T-helper 17 cell (primary cell): ENCODE measurements at places on chromosomes 3 and 15. TPM values are rescaled to one million over a fixed set of nuclear protein-coding genes. Genes with fewer than 3 reads are reported as not detected.

- H3K27ac ChIP-seq = no peak overlapping the region
- no peak for DNase-seq
- H3K36me3 ChIP-seq = no peaks in the 10 kb centered on the region
- no peaks in the 10 kb centered on the region for H3K27me3 ChIP-seq
- H3K4me3 ChIP-seq = no peak overlapping the region
Observed at GRCh38 chr3:58952128-58952917, 97.5 kb downstream of the CFAP20DC start.

DNA sequence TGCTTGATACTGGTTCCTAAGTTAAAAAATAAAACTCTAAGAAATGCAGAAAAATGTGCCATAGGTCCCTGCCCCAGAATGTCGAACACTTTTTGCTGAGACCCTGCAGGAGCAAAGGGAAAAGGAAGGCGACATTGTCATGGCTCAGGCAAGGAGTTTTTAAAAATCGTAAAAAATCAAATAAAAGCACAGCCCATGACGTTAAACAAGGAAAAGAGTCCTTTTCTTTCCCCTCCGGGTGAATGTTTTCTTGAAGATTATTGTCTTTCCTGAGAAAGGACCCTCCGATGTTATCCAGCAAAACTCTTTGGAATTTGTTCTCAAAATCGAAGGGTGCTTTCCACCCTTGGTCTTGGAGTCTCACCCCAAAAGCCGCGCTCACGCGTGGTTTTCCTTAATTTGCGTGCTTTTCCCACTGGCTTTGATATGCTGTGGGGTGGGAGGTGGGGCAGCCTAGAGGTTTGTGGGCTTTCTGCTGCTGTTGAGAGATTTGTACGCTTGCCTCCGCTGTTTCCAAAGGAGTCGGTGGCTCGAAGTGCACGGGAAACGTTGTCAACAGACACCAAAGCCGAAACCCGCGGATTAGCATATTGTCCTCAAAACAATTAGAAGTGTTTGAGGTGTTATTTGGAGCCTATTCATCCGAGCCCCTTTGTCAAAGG lies 2.9 kb downstream of the SOX14 start:
- peaks cover 85% of the 10 kb centered on the region for H3K27me3 ChIP-seq
- no peak overlapping the region for H3K27ac ChIP-seq
- peaks cover 4% of the 10 kb centered on the region for H3K36me3 ChIP-seq

- peaks cover 30% of the 10 kb centered on the region for H3K27me3 ChIP-seq
- no peak for DNase-seq
- H3K4me1 ChIP-seq = no peaks in the 10 kb centered on the region
- no peak overlapping the region for H3K27ac ChIP-seq
- no peaks in the 10 kb centered on the region for H3K36me3 ChIP-seq
Observed at GRCh38 chr15:101378171-101378755, 83.2 kb upstream of the SNRPA1 start.

GRCh38 chr15:88089024-88089620 lies 167.4 kb downstream of the NTRK3 start:
- H3K36me3 ChIP-seq = no peaks in the 10 kb centered on the region
- no peak for DNase-seq
- H3K4me1 ChIP-seq = no peaks in the 10 kb centered on the region
- peaks cover 19% of the 10 kb centered on the region for H3K27me3 ChIP-seq
- no peak overlapping the region for H3K27ac ChIP-seq
- no peak overlapping the region for H3K4me3 ChIP-seq

- H3K4me1 ChIP-seq = peaks cover 17% of the 10 kb centered on the region
- H3K27me3 ChIP-seq = no peaks in the 10 kb centered on the region
- no peak overlapping the region for H3K27ac ChIP-seq
- DNase-seq = no peak
Observed at GRCh38 chr3:38149708-38150107, 11.2 kb downstream of the MYD88 start.

- H3K36me3 ChIP-seq = no peaks in the 10 kb centered on the region
- no peaks in the 10 kb centered on the region for H3K27me3 ChIP-seq
- no peak overlapping the region for H3K4me3 ChIP-seq
- peaks cover 9% of the 10 kb centered on the region for H3K4me1 ChIP-seq
- H3K27ac ChIP-seq = peak overlapping the region; percentile 21
Observed at GRCh38 chr3:138769616-138770015, 65.1 kb downstream of the PIK3CB start.

GRCh38 chr3:71117572-71118247 lies 465.8 kb downstream of the FOXP1 start:
- peak overlapping the region; percentile 68 for H3K27ac ChIP-seq
- H3K4me3 ChIP-seq = peak overlapping the region; percentile 39
- H3K4me1 ChIP-seq = peaks cover 62% of the 10 kb centered on the region
- peaks cover 6% of the 10 kb centered on the region for H3K36me3 ChIP-seq

GRCh38 chr15:80060356-80061006 lies 1.0 kb downstream of the ZFAND6 start:
- H3K4me1 ChIP-seq = peaks cover 25% of the 10 kb centered on the region
- H3K36me3 ChIP-seq = no peaks in the 10 kb centered on the region
- peak overlapping the region; percentile 86 for H3K4me3 ChIP-seq
- H3K27ac ChIP-seq = peak overlapping the region; percentile 95
- DNase-seq = no peak
- no peaks in the 10 kb centered on the region for H3K27me3 ChIP-seq

DNA sequence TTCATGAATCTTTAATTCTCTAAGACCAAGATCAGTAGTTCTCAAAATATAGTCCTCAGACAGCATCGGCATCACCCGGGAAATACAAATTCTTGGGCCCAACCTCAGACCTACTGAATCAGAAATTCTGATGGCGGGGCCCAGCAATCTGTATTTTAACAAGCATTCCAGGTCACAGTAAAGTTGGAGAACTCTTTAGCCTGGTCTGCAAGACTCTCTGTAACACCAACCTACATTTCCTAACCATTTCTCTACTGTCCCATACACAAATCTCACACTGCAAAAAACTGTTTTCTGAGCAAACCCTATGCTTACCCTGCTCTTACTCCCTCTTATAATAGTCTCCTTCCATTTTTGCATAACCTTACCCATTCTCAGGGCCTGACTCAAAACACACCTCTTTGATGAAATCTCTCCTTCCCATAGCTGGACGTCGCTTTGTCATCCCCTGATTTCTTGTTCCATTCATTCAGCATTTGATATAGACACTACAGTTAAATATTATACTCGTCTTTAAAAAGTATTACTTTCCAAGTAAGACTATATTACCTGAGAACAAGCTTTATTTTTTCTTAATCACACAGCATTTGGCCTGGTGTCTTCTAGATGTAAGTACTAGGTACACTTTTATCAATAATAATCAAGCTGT lies 83.3 kb upstream of the MYO5C start:
- no peak overlapping the region for H3K4me3 ChIP-seq
- H3K27me3 ChIP-seq = no peaks in the 10 kb centered on the region
- DNase-seq = no peak

GRCh38 chr15:101357885-101358284 lies 62.8 kb upstream of the SNRPA1 start:
- DNase-seq = no peak
- no peak overlapping the region for H3K4me3 ChIP-seq
- peaks cover 65% of the 10 kb centered on the region for H3K27me3 ChIP-seq
- peaks cover 5% of the 10 kb centered on the region for H3K36me3 ChIP-seq
- H3K4me1 ChIP-seq = peaks cover 8% of the 10 kb centered on the region
- no peak overlapping the region for H3K27ac ChIP-seq

DNA sequence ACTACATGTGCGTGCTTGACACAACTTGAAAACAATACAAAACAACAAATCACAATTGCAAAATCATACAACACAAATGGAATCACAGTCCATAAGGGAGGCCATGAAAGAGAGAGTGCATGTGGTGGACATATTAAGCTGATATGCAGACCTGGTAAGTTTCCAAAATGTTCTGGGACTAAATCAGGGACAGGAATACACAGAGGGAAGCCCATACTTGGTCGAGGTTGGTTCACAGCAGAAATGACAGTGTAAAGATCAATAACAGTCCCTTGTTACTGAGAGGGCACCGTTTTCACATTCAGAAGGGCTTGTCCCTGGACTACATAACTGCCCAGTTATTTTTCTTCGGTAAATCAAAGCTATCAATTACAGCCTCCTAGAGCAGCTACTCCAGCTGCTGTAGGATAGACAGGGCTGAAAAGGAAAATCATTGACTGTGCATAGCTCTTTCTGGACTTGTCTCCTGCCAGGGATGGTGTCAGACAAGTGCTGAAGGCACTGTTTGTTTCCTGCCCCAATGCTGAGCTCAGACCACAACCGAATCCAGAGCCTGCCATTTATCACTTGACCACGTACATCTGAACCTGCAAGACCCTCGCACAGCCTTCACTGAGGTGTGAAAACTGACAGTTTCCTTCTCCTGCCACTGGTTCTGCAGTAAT lies 79.5 kb upstream of the KCNMB2 start:
- no peak for DNase-seq
- peaks cover 2% of the 10 kb centered on the region for H3K4me1 ChIP-seq
- peaks cover 50% of the 10 kb centered on the region for H3K27me3 ChIP-seq
- no peak overlapping the region for H3K27ac ChIP-seq
- H3K36me3 ChIP-seq = no peaks in the 10 kb centered on the region

- H3K36me3 ChIP-seq = no peaks in the 10 kb centered on the region
- peaks cover 12% of the 10 kb centered on the region for H3K4me1 ChIP-seq
- H3K27me3 ChIP-seq = no peaks in the 10 kb centered on the region
- no peak overlapping the region for H3K4me3 ChIP-seq
Observed at GRCh38 chr15:72614810-72615532, 39.5 kb upstream of the GOLGA6B start.

DNA sequence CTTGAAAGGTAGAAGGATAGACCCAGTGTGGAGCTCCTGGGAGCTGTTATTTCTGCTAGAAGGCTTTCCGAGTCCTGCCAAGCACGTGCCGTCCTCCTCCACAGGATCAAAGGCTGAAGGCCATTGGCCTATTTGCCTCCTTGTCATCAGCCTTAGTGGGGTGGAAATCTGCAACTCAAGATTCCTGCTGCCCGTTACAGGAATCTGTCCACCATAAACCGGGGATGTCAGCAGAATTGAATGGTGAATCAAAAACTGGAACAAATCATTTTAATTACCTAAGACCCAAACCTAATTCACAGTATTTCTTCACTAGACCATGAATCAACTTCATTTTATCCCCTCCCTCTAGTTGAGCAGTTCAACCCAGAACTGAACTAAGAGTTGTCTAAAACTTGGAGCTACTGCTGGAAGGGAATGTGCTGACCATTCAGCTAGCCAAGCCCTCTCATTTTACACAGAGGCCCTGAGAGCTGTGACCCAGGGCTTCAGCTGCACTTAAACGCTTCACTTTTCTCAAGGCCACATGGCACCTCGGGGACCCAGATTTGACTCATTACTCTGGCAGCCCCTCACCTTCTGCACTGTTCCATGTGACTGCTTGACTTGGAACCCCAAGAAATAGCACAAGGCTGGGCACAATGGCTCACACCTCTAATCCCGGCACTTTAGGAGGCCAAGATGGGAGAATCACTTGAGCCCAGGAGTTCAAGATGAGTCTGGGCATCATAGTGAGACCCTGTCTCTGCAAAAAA lies 36.8 kb upstream of the KIF23 start:
- peaks cover 64% of the 10 kb centered on the region for H3K27me3 ChIP-seq
- H3K36me3 ChIP-seq = no peaks in the 10 kb centered on the region
- no peak overlapping the region for H3K27ac ChIP-seq
- no peak for DNase-seq

DNA sequence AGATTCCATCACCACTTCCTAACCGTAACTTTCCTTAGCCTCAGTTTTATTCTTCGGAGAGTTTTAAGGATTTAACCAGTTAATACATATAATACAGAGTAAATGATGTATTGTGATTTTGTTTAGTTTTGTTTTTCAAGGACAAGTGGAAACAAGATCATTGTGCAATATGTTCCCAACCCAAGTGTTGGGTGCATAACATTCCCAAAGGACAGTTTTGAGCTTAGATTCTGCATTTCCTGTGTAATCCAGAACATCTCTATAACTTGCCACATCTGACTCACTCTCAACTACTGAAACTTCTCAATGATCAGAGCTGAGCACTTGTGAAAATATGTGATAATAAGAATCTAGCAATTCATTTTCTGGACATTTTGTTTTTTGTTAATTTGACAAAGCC lies 466.1 kb upstream of the PPP2R3A start:
- no peaks in the 10 kb centered on the region for H3K4me1 ChIP-seq
- H3K36me3 ChIP-seq = no peaks in the 10 kb centered on the region
- no peak overlapping the region for H3K27ac ChIP-seq
- H3K4me3 ChIP-seq = no peak overlapping the region

- peaks cover 25% of the 10 kb centered on the region for H3K4me1 ChIP-seq
- no peak overlapping the region for H3K27ac ChIP-seq
- H3K4me3 ChIP-seq = no peak overlapping the region
- no peaks in the 10 kb centered on the region for H3K27me3 ChIP-seq
- no peaks in the 10 kb centered on the region for H3K36me3 ChIP-seq
Observed at GRCh38 chr3:56833022-56833421, 31.3 kb upstream of the ARHGEF3 start.

DNA sequence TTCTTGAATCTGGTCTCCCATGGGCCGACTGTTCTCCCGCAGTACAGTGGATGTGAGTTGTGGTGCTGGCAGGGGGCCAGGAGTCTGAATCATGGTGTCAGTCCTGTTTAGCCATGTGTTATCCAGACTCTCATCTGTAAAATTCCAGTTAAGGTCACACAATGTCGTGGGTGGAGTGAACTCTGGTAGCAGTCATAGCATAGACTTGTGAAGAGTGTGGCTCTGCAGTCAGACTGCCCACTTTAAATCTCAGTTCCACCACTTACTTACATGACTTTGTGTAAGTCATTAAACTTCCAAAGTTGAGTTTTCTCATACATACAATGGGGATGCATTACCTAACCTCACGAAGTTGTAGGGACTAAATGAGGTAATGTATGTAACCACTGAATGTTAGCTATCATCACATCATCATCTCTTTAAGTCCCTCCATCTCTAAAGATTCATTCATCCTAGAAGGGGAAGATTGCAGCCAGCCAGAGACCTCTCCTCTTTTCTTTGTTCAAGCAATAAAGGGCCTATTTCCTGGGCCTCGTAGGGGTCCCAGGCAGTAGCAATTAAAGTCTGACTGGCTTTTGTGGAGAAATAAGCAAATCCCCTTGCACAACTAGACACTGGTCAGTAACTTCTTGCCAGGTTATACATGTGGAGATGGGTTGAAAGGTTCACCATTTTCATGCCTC lies 93.9 kb downstream of the PCCB start:
- H3K27ac ChIP-seq = peak overlapping the region; percentile 59
- DNase-seq = no peak
- H3K4me3 ChIP-seq = no peak overlapping the region
- no peaks in the 10 kb centered on the region for H3K27me3 ChIP-seq
- no peaks in the 10 kb centered on the region for H3K4me1 ChIP-seq

DNA sequence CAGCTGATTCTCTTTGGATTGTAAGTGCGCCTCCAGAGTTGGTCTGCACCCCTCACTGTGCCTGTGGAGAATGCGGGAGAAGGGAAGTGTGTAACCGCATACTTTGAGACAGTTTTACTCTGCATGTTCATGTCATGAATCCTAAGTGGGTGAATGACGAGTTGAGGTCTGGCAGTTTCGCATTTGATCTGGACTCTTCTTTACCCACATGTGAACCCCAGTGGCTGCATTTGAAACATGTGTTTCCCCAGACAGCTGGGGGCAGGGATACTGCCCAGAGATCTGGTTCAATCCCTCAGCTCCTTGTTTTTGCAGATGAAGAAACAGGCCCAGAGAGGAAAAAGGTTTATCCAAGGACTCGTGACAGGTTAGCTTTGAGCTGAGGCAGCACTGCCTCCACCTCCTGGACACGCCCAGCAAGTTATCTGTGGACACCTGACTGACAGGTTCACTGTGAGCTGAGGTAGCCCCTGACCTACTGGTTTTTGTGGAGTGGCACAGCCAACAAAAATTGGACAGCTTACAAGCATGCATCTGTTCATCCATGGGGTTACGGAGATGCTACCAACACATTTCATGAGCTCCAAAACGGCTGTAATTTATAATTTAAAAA lies 207.3 kb downstream of the XXYLT1 start:
- H3K4me1 ChIP-seq = no peaks in the 10 kb centered on the region
- no peak overlapping the region for H3K27ac ChIP-seq
- peaks cover 27% of the 10 kb centered on the region for H3K27me3 ChIP-seq
- no peak for DNase-seq
- H3K4me3 ChIP-seq = no peak overlapping the region

Gene MST1R
- 0.63 TPM for total RNA-seq

Gene RPS27L
- 49.8 TPM for total RNA-seq

Gene GASK1A
- not detected for total RNA-seq
